Large intestine (tissue), 12 donors: ENCODE measurements at places on chromosomes 5 and 9.

GRCh38 chr9:89097219-89097618, 81.4 kb downstream of the SHC3 start:
- no peak for DNase-seq

DNA sequence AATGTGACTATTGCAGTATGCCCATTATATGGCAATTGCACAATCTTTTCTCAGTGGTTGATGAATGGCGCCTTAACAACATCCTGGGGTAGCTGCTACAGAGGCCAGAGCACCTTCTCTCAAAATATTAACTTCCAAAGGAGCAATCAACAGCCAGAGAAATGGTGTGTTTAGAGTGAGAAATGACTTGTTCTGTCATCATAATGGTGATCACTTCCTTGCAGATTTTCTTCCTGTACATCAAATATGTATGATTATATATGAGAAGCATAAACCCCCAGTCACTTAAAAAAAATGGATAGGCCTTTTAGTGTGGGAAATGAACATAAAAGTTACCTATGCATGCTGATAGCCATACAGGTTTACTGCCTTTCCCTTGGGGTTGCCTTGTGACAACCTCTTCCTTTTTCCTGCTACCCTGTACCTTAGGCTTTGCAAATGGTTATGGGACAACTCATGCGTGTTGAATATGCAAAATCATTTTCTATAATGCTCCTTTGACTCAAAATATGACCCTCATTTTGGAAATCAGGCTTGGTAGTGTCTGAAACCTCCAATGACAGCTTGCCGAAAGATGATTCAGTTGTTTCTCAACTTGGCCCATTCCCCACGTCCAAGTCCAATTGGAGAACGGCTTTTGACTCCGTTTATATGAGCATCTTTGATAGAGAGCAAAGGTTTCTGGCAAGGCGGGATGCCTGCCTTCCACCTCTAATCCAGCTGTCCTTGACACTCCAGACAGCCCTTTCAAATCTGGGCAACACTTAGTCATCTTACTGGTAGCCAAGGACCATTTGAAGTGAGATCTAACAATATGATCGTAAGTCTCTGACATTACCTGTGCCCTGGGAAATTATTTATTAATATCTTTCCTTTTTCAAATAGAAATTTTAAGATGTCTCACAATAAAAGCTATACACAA, 69.3 kb downstream of the SLC1A1 start:
- DNase-seq, result no peak

GRCh38 chr5:103424026-103424425, 138.6 kb downstream of the NUDT12 start:
- DNase-seq, result no peak

DNA sequence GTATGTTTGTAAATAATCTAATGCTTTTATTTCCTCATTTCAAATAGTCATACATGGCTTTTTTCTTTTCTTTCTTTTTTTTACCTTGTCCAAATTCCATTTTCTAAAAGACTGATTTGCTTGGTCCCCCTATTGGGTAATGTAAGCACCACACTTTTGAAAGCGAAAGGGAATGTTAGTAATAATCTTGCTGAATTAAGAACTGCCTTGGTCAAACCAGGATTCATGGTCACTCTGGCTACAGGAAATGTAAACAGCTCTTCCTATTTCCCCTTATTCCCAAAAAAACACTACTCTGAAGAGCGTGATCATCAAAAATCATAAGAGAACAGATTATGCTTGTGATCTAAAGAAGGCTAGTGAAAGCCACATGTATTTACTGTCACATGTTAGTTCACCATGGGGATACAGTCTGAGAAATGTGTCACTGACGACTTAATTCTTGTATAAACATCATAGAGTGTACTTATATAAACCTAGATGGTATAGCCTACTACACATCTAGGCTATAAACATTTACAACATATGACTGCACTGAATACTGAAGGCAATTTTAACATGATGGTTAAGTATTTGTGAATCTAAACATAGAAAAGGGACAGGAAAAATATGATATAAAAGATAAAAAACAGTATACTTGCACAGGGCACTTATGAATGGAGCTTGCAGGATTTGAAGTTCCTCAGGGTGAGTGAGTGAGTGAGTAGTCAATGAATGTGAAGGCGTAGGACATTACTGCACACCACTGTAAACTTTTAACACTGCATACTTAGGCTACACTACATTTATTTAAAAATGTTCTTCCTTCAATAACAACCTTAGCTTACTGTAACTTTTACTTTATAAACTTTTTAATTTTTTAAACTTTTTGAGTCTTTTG, 75.3 kb downstream of the HMGCR start:
- peak; percentile 39 for DNase-seq

- DNase-seq, result no peak
Measured at GRCh38 chr5:180797256-180798192, 5.1 kb downstream of the MGAT1 start.

- DNase-seq, result no peak
Measured at GRCh38 chr5:87746891-87747377, 334.2 kb upstream of the CCNH start.

DNA sequence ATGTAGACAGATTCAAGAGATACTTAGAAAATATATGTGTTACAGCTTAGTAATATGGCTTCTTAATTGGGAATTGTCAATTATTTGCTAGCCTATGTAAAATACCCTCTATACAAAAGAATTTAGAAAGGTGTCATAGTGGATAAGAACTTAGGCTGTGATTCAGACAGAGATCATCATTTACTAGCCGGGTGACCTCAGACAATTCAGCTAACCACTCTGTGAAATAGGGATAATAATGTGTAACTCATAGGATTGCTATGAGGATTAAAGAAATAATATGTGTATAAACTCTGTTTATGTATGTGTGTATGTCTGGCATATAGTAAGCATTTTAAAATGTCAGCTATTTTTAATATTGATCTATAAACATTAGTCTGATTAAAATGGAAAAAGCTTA, 5.9 kb upstream of the LARS1 start:
- no peak for DNase-seq

DNA sequence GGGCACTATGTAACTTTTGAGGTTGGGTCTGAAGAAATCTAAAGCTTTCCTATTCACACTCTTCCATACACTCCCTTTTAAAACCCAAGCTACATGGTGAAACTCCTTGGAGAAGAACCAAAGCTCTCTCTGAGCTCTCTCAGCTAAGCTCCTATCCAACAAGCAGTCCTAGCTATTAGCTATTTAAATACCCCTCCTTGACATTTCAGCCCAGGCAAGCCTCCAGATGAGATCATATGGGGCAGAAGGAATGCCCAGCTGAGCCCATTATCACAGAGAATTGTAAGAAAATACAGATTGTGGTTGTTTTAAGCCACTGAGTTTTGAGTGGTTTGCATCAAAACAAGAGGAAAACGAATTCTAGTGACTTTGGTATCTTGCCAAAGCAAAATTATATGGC, 15.2 kb downstream of the HSPB3 start:
- DNase-seq, result no peak

GRCh38 chr9:76707510-76707909, 56.7 kb upstream of the PCA3 start:
- no peak for DNase-seq

GRCh38 chr5:170426786-170427185, 37.6 kb upstream of the KCNMB1 start:
- no peak for DNase-seq

- DNase-seq, result peak; percentile 41
Measured at GRCh38 chr5:149035372-149035790, 27.5 kb downstream of the SH3TC2 start.

- DNase-seq, result no peak
Measured at GRCh38 chr9:131639769-131640437, 94.6 kb downstream of the PRRT1B start.

DNA sequence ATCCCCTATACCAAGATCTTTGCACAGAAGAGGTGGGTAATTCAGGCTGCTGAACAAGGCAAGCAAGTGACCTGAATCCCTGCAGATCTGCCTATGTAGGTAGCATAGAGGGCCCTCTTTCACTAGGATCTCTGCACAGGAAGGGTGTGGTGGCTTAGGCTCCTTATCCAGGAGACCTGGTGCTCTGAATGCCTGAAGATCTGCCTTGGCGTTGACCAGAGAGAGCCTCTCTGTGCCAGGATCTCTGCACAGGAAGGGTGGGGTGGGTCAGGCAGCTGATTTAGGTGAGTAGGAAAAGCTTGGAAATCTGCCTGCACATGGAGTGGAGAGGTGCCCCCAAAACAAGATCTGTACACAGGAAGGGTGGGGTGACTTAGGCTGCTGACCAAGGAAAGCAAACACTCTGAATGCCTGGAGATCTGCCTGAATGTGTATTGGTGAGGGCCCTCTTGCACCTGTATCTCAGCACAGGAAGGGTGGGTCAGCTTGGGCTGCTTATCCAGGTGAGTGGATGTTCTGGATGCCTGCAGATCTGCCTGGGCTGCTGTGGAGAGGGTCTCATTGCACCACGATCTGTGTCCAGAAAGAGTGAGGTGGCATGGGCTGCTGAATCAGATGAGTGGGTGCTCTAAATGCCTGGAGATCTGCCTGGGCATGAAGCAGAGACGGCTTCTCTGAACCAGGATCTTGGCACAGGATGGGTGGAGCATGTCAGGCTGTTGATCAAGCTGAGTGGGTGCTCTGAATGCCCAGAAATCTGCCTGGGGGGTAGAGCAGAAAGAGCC, 365.9 kb downstream of the DMAC1 start:
- no peak for DNase-seq

DNA sequence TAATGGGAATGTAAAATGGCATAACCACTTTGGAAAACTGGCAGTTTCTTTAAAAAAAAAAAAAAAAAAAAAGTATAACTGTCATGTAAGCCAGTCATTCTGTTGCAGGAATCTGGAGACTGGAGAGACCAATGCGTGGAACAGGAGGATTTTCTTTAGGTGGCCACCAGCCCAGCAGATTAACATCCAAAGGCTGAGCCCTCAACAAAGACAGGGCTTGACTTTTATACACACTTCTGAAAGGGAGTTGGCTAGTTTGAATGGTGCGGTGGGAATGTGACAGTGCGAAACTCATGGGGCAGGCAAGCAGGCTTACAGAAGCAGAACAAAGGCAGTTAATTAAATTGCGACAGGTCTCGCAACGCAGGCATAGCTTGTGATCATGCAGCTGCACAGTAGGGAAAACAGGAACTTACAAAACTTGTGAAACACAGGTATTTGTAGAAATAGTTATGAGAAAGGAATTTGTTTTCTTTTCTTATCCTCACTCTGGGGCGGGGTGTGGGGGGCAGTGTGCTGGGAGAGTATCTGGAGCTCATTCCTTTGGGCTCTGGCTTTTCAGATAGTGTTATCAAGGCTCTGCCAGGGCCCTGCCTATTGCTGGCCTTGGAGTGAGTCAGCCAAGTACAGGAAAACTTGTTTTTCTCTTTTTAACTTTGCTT, 12.0 kb downstream of the UIMC1 start:
- peak; percentile 22 for DNase-seq

- no peak for DNase-seq
Measured at GRCh38 chr5:50964746-50965653, 298.6 kb downstream of the PARP8 start.

DNA sequence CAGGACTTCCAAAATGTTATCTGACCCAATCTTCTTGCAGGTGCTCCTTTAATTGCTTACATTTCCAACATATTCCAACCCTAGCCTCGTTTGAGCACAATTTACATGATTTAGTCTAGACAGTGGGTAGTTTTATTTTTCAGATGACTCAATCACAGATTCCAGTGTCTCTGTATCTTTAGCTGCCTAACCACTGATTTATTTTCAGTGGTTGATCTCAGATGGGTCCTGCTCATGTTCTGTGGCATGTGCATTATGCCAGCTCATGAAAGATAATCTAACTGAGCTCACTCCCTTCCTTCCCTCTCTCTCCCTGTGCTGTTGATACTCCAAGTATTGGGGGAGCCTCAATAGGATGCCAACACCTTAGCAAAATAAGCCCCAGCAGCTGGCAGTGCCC, 106.1 kb upstream of the ICE1 start:
- DNase-seq, result no peak

- no peak for DNase-seq
Measured at GRCh38 chr5:36436306-36436705, 134.6 kb upstream of the RANBP3L start.

DNA sequence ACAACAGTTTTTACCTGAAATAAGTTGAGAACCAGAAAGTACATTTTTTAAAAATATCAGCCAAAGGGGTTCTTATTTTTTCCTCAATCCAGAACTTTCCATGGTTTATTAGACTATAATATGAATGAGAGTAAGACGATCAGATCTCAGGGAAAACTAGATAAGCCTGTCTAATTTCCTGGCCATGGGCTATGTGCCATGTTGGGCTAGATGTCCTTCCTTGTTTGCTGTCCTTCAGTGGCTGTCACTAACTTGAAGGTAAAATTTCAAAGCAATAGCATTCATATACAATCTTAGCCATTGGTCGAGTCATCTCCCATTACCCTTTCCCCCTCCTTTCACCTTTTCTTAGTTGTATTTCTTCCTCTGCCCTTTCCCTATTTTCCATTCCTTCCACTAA, 179.5 kb upstream of the PPP1R2B start:
- DNase-seq, result no peak

DNA sequence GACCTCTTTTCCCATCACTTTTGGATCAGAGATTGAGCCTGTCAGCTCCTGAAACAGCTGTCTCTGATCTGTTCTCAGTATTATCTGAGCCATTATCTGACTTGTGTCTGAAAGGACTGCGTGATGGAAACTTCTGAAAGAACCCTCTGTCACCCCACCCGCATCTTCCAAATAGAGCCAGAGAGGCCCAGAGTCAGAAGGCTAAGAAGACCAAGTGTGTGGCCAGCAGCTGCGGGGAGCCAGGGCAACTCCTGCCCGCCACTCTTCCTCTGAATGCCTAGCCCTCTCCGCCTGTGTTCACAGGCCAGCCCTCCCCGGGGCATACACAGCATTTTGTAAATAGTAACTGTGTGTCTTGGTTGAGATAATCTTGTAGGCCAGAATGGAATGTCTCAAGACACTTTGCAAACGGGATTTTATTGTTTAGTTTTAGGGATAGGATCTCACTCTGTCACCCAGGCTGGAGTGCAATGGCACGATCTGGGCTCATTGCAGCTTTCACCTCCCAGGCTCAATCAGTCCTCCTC, 92.7 kb downstream of the AOPEP start:
- no peak for DNase-seq

- no peak for DNase-seq
Measured at GRCh38 chr9:20506099-20506900, 116.0 kb downstream of the MLLT3 start.

GRCh38 chr9:38164659-38165221, 95.7 kb upstream of the SHB start:
- no peak for DNase-seq

DNA sequence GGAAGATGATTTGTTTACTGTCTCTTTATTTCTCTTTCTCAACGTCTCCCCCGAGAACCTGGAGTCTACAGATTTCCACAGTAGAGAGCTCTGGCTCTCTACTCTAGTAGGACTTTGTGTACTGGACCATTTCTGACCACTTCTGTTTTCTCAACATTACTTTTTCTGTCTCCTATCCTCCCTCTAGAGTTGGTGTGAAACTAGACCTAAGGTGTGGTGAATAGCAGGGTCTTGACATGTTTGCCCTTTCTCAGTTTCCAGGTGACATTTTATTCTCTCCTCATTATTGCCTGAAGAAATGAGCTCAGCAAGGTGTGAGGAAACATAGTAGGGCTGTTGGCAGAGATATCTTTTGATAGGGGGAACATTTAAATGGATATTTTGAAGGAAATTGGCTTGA, 62.1 kb upstream of the IL6ST start:
- no peak for DNase-seq
